ENCODE measurements at places on chromosomes 3 and 15. TPM values are rescaled to one million over a fixed set of nuclear protein-coding genes. Genes with fewer than 3 reads are reported as not detected.

The STX19 gene
- 0.30 TPM for total RNA-seq

The LHFPL4 gene
- total RNA-seq: not detected

The ANKDD1A gene
- total RNA-seq: 2.2 TPM

The RLBP1 gene
- total RNA-seq: 3.7 TPM

Data from A375 (cell line).